ENCODE measurements at places on chromosomes 5 and 9.

GRCh38 chr9:95157481-95158151, 159.9 kb downstream of the FANCC start:
- no peak overlapping the region for H3K27ac ChIP-seq
- no peak for DNase-seq
- H3K4me3 ChIP-seq = no peak overlapping the region
- no peaks in the 10 kb centered on the region for H3K27me3 ChIP-seq
- peaks cover 5% of the 10 kb centered on the region for H3K36me3 ChIP-seq

- peaks cover 74% of the 10 kb centered on the region for H3K27me3 ChIP-seq
- H3K36me3 ChIP-seq = no peaks in the 10 kb centered on the region
- H3K27ac ChIP-seq = no peak overlapping the region
- H3K4me1 ChIP-seq = peaks cover 24% of the 10 kb centered on the region
- DNase-seq = no peak
These were observed 32.2 kb downstream of the IRX4 start for GRCh38 chr5:1850324-1851154.

- no peak for DNase-seq
- H3K27me3 ChIP-seq = no peaks in the 10 kb centered on the region
- H3K27ac ChIP-seq = peak overlapping the region; percentile 42
- H3K4me1 ChIP-seq = no peaks in the 10 kb centered on the region
- peaks cover 23% of the 10 kb centered on the region for H3K36me3 ChIP-seq
These were observed 10.8 kb downstream of the CDC37L1 start for GRCh38 chr9:4690144-4690543.

DNA sequence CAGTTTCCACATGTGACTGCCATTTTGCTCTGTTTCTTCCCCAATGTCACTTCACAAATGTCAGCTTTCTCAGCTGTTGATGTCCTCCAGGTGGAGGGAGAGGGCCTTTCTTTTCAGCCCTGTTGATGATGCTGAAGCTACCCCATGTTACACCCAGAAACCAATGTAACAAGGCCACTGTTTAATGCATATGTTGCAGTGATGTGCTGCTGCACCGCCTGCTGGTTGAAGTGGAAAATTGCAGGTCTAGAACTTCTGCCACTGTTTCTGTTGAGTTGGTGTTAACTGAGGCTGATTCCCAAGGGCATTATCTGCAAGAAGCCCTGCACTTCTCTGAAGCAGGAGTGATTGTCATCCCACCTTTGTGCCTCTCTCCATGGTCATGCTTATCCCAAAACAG, 428.4 kb downstream of the KDM4C start:
- peaks cover 11% of the 10 kb centered on the region for H3K4me1 ChIP-seq
- no peak overlapping the region for H3K4me3 ChIP-seq
- H3K36me3 ChIP-seq = peaks cover 58% of the 10 kb centered on the region

DNA sequence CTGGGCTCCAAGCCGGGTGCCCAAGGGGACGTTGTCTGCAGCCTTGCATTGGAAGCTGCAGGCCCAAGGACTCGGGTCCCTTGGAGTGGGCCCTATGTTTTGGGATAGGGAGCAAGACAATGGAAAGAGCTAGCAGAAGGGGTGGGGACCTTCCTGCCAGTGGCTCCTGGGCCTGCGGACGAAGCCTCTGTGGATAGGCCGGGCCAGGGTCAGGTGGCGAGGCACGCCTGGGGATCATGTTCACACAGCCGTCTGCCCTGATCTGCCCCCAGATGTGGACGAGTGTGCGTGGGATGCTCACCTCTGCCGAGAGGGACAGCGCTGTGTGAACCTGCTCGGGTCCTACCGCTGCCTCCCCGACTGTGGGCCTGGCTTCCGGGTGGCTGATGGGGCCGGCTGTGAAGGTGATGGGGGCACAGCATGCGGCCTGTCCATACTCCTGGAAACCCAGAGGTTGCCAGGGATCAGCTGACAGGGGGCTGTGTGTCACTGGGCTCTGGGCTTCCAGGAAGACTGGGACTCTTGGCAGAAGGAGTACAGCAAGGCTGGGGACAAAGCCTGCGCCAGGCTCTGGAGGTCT, 16.6 kb upstream of the ASS1 start:
- no peak for DNase-seq
- peaks cover 11% of the 10 kb centered on the region for H3K27me3 ChIP-seq
- peaks cover 14% of the 10 kb centered on the region for H3K4me1 ChIP-seq
- H3K27ac ChIP-seq = no peak overlapping the region
- H3K36me3 ChIP-seq = no peaks in the 10 kb centered on the region

Data from WTC11 (cell line).